ENCODE measurements at places on chromosomes 2 and 18.
A peak's percentile ranks its signal among the peaks of the same experiment; 100 is the strongest.

DNA sequence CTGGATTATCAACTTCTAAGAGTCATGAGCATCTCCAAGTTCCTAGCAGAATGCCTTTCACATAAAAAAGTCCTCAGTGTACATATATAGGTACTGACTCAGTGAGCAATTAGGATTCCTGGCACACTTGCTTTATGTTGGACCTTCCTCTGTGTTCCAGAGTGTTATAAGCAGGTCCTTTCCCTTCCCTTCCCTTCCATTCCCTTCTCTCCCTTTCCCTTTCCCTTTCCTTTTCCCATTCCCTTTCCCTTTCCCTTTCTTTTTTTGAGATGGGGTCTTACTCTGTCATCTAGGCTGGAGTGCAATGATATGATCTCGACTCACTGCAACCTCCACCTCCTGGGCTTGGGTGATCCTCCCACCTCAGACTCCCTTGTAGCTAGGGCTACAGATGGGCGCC is 48.7 kb downstream of the SCN3A start:
- no peak for DNase-seq

DNA sequence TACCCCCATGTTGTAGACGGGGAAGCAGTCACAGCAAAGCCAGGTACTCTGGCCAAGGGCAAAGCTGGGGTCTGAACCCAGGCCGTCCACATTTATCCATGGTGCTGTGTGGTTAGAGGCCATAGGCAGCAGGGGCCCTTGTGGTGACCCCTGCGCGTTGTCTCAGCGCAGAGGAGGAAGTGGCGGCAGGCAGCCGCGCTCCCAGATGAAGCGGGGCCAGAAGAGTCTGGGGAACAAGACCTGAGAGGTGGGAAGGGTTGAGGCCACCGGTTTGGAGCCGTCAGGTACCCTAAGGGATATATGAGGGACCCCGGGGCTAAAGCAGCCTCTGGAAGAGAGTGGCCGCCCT is 770 bp downstream of the ZNF396 start:
- DNase-seq = peak; percentile 59

GRCh38 chr2:218859556-218859987 is at the start of gene WNT6:
Gene WNT6 (plus strand): TSS chr2:218859805. CDS start chr2:218860038, 233 bp downstream.
- no peak for DNase-seq

DNA sequence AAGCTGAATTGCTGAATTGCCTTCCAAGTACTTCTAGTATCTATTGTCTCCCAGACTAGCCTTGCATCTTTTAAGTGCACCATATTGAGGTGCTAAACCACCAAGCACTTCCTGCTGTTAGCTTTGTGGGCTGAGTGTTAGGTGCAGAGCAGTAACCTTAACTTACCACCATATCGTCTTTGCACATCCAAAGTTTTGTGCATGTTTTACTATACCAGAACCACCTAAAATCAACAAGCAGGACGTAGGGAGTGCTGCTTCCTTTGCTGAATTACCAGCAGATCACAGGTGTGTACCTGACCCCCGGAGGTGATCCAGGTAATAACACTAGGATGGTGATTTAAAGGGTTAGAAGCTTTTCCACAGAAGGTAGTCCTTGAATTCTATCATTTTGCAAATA is 359.9 kb upstream of the HNRNPA3 start:
- peak; percentile 64 for DNase-seq

DNA sequence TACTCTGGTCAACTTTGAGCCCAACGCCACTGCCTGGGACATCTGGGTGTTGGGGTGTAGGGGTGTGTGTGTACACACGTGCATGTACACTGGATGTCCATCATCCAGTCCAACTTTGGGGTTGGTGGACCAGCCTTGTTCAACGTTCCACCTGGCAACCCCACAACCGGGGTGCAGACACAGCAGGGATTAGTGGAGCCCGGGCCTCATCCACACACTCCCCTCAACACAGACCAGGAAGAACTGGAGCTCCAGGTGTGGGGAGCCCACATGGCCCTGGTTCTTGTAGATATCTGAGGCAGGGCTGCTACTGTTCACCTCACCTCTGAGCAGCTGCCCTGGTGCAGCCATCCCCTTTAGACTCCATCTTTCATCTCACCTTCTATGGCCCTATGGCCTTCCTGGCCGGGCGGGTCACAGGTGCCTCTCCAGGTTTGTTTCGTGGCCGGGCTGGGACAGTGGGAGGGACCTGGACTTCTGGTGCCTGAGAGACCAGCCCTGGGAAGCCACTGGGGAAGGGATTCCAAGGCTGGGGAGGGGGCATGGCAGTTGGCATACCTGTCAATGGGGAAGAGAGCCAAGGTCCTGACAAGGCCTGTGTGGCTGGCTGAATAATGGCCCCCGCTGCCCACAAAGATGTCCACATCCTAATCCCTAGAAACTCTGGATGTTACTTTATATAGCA is 7.5 kb downstream of the NEU2 start:
- no peak for DNase-seq

DNA sequence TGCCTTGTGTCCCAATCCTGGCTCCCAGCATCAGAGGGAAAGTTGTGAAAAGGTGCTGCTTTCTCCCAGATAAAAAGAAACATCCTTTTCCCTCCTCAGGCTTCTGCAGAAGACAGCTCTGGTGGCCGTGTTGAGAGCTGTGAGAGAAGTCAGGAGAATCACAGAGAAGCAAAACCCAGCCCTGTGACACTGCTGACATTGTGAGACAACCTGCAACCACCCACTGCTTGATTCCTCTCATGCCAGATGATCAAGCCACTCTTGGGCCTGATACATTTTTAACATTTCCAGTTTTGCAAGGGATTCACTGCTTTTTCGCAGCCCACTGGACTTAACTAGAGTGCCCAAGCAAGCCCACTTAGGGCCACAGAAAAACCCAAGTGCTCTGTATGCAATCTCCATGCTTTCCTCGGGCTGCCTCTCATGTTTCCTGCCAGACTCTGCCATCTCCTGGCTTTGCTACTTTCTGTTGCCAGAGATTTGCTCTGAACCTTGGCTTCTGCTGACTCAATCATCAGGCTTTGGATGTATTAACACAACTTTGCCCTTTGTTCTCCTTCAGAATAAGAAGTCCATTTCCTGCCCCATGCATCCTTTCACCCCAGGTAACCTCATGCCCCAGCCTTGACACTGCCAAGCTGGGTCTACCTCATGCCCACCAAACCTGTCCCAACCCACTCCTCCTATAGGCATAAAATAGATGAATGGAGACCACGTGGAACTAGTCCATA is 24.9 kb upstream of the TTR start:
- no peak for DNase-seq

- DNase-seq = peak; percentile 84
Measured at GRCh38 chr2:233100192-233100998, 40.3 kb downstream of the INPP5D start.

DNA sequence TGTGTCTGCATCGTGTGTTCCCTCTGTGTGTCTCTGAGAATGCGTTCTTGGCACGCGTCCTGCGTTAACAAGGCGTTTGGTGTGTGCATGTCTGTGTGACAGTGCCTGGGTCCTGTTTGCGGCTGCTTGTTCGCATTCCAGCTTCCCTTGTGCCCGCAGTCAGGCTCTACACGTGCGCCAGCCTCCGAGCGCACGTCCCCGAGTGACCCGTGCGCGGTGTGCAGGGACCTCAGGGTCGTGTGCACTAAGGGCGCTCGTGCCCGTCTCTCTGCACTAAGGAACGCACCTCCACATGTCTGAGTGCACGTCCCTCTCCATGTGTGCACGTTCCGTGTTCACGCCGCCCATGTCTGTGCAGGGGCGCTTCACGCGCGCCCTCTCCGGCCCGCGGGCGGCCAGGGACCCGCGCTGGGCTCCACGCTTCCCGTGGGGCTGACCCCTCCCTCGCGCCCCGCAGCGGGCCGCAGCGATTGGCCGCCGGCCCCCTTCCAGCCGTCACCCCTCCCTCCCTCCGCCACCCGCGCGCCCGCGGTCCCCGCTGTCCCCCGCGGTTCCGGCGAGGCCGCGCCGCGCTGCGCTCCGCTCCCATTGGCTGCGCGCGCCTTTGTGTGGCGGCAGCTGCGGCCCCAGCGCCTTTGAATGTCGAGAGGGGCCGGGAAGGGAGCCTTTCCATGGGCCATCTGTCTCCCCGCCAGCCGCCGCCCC is 229.4 kb downstream of the HAUS1 start:
- DNase-seq = no peak

DNA sequence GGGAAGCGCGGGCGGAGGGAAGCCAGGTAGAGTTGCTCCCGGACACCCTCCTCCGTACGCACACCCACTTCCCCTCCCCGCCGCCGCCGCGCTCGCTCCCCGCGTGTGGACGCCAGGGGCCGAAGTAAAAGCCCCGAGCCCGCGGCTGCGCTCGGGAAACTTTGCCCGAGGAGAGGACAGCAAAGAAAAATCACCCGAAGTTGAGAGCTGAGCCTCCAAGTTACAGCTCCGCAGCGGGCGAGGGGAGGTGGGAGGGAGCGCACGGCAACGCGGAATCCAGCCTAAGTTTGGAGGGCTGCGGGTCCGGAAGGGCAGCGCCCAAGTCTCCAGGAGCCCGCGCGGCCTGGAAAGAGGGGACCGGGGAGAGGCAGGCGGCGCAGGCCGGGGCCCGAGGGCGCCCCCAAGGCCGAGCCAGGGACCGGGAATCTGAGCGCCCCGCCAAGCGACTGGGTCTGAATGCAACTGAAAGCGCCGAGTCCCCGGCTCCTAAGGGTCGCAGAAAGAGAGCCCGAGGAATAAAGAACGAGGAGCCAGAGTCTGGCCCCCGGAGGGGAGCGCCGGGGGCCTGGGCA is 706 bp upstream of the BCL11A start:
- peak; percentile 77 for DNase-seq

- no peak for DNase-seq
Measured at GRCh38 chr18:3508576-3509549, 58.9 kb downstream of the TGIF1 start.

DNA sequence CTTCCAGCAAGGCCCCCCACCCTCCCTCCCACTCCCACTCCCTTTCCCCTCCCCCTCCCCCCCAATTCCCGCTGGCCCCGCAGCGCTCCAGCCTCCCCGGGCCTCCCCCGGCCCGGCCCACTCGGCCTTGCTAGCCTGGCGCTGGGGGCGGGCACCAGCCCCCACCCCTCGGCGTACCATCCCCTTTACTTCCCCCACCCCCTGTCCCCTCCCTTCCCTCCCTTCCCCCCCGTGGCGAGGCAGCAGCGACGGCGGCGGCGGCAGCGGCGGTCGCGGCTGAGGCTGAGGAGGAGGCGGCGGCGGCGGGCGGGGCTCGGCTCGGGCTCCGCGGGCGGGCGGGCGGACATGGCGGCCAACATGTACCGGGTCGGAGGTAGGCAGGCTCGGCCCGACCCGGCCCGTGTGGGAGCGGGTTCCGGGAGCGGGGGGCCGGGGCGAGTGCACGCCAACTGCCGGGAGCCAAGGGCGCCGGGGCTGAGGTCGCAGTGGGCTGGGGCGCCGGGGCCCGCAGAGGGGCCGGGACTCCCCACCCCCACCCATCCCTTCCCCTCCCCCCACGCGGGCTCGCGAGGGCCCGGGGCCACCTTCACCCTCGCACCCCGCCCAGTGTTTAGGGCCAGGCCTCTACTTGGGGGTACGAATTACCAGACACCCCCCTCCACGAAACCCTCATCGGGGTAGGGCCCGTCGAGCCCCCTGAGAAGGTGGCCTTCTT is at the start of gene MTA3:
Gene MTA3 (plus strand): TSS at position 232 of the 715 bp plus-strand sequence. CDS start 114 bp downstream, at position 346.
- DNase-seq = peak; percentile 40

DNA sequence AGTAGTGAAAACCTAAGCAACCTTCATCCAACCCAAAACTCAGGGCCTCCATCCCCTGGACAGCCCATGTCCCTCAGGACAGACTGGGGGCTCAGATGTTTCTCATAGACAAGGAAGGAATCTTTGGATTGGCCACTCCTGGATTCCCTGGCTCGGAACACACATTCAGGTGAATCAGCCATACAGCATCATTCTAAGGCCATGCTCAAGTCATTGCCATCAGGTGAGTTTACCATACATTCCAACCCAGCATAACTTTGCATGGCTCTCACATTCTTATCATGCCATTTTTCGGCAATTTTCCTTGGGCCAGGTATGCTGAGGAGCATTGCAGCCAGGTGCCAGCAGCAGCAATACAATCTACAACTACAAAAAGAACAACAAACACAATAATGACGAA is 34.6 kb upstream of the SERPINE2 start:
- no peak for DNase-seq

DNA sequence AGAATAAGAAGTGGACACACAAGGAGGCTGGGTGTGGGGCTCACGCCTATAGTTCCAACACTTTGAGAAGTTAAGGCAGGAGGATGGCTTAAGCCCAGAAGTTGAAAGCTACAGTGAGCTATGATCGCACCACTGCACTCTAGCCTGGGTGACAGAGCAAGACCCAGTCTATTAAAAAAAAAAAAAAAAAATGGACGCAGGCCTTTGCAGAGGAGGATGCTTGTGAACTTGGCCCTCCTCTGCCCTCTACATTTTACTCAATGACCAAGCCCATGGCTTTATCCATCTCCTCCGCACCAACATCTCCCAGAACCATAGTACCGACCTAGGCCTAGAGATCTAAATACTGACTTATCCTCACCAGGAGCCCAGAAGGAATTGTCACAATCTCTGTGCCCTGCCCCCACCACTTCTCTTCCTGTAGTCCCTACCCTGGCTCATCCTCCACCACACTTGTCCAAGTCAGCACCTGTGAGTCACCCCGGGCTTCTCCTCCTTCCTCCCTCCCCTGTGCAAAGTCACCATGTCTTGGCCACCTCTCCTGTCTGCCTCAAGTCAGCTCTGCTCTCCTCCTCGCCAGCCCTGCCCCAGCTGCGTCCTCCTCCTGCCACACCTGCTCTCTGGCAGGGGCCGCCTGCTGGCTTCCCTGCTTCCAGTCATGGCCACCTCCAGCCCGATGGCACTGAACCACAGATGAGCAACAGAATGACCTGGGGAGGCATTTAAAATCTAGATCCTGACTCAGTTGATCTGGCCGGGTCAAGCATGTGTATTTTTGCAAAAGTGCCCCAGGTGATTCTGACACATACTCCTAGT is 35.8 kb upstream of the ASPRV1 start:
- no peak for DNase-seq

DNA sequence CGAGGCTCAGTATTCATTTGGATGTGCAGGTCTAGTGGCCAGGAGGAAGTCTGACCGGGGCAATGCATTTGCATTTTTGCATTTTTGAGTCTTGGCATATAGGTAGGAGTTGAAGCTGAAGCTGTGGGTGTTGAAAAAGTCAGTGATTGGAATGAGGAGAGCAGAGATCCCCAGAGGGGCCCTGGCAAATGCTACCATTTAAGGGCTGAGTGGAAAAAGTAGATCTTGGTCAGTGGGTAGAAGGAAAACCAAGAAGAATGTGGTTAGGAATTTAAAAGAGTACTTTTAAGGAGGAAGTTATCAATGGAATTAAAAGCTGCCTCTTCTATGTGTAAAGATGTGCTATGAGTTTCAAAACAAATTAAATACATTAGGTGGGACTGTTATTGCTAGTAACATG is 143.0 kb downstream of the ZEB2 start:
- DNase-seq = no peak

All from hematopoietic multipotent progenitor cell (in vitro differentiated cells).